ENCODE measurements at places on chromosomes 3 and 15. TPM values are rescaled to one million over a fixed set of nuclear protein-coding genes. Genes with fewer than 3 reads are reported as not detected.

DNA sequence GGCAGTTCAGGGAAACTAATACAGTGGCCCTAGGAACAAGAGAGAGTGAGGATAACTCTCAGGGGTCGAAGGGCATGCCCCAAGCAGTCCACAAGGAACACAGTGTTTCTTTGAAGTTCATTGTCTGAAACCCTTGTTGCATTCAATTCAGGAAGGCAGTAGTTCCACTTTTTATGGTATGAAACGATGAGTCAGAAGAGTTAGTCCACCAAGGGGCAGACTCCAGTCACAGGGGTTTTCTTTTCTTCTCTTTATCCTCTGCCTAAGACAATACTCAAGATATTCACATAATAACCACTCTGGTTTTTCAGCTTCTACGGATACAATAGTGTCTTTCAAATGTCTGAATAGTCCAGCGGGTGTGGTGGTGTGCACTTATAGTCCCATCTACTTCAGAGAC is 23.7 kb upstream of the TICRR start:
- H3K27me3 ChIP-seq = no peaks in the 10 kb centered on the region
- H3K36me3 ChIP-seq = no peaks in the 10 kb centered on the region
- H3K4me1 ChIP-seq = no peaks in the 10 kb centered on the region
- DNase-seq = no peak
- H3K27ac ChIP-seq = no peak overlapping the region
- no peak overlapping the region for H3K4me3 ChIP-seq

Gene OCA2
- total RNA-seq = 2.5 TPM

DNA sequence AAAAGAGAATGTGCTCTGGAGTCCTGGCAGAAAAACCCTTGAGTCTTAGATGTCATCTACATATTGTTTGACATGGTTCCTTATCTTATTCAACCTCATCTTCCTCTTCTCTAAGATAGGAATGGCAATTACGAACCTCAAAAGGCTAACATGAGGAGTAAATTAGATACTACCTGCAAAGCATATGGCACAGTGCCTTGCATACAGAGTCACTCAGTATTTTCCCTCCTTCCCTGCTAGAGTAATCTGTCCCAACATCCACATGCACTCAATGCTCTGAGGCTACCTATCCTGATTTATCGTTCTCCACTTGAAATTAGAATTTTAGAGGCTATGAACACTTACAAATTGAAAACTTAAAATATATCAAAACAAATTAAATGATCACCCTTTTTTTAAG is 386.7 kb downstream of the RSL24D1 start:
- H3K27ac ChIP-seq = no peak overlapping the region
- DNase-seq = no peak
- no peaks in the 10 kb centered on the region for H3K36me3 ChIP-seq
- no peak overlapping the region for H3K4me3 ChIP-seq
- no peaks in the 10 kb centered on the region for H3K27me3 ChIP-seq
- H3K4me1 ChIP-seq = no peaks in the 10 kb centered on the region

Gene SEMA3F
- 39.9 TPM for total RNA-seq

Gene SLC7A14
- not detected for total RNA-seq

DNA sequence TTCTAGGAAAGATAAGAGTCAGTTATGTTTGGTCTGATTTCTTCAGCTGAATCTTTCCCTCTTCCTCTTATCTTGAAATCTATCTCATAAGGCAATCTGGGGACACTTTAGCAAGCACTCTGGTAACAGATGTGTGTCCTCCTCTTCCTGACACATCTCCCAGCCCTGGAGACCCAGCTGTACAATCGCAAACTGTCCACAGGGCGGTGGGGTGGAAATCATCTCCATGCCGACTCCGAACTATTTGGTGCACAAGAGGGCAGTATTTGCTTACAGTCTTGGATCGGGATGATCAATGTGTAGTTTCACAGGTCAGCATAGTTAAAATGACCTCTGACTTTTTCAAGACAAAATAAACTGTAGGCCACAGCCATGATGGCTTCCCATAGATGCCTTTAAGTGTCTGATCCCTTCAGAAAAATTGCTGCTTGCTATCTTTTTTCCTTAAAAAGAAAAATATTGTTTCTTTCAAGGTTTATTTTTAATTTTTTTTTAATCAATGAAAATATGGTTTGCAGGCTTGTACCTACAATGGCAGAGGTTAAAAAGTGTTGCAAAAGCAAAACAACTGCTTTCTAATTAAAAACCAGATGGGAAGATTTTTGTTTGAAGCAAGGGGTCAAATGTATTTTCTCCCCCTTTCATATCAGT is 17.7 kb downstream of the EEFSEC start:
- no peaks in the 10 kb centered on the region for H3K36me3 ChIP-seq
- DNase-seq = peak; percentile 82
- H3K27ac ChIP-seq = no peak overlapping the region

DNA sequence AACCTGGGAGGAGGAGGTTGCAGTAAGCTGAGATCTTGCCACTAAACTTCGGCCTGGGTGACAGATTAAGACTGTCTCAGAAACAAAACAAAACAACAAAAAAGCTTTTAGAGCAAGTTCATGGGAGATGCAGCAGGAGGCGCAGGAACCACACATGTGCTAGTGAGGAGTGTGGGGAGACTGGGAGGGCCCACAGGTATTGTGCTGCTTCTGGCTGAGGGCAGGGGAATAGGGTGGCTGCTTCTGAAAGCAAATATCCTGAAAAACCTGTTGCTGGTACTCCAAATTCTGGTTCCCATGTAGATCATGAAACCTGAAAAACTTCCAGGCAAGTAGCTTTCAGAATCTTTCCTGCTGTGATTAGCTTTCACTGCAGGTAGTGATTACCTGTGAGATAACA is 22.1 kb downstream of the TYRO3 start:
- H3K27me3 ChIP-seq = no peaks in the 10 kb centered on the region
- H3K4me3 ChIP-seq = no peak overlapping the region
- H3K27ac ChIP-seq = no peak overlapping the region
- no peaks in the 10 kb centered on the region for H3K4me1 ChIP-seq
- no peaks in the 10 kb centered on the region for H3K36me3 ChIP-seq
- no peak for DNase-seq
